DMS153 (cell line): ENCODE measurements at places on chromosomes 13 and 19.

GRCh38 chr13:108475181-108475580, 154.2 kb upstream of the MYO16 start:
- DNase-seq: no peak

DNA sequence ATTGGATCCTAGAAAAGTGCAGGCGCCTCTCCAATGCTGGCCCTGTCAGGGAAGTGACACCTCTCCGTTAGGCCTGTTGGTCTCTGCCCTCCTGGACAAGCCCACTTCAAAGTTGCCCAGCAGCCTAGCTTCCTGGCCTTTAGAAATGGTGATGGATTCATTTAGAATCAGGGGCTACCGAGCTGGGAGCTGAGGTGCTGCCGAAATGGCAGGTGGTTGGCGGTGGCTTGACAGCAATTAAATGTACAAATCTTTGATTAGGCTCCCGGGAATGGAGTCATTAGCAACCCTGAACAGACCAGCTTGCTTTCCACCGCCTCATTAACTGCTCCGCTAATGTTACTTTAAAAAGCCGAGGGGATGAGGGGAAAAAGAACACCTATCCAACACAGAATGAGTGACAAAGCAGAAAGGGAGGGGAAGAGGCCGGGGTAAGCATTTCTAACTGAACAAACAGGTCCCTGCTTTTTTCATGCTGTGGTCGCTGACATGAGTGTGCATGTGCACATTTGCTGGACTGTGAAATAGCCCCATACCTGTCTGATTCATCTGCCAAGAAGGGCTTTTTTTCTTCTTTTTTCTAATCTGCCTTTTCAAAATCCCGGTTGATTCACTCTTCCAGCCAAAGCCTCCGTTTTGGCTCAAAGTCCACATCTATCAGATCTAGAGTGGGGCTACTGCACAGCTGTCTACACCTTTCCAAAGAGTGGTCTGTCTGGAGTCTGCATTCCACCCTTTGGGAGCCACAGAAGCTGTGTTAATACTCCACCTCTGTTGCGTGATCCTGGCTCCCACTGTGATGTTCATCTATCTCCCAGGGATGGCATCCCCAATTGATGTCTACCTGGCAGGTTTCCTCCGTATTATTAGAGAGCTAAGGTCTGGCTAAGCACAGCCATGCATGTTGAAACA, 431.9 kb downstream of the COG6 start:
- DNase-seq: no peak

GRCh38 chr13:73610799-73611592, 523.2 kb downstream of the KLF12 start:
- no peak for DNase-seq

DNA sequence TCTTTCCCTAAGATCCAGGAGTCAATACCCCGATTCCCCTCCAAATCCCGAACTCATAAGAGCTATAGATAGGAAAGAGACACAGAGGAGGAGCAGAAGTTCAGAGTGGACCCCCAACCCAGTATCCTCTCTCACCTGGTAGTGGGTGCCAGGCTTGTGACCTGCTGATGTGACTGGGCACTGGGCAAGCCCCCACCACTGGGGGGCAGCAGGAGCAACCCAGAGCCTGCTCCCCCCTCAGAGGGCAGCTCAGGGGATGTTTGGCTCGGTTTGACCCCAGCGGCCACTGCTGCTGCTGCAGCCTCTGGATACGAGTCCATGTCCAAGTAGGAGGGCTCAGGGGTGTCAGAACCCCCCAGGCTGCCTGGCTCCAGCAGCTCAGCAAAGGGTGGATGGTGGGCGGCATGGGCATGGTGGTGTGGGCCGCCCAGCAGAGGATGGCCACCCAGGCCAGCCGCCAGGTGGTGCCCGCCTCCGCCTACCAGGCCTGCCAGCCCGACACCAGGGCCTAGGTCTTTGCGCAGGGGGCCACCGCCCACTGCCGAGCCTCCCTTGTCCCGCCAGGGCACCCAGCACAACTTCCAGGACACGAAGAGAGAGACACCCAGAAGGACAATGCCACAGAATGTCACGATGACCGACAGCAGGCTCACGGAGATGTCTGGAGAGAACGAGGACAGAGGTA, 7.4 kb downstream of the SYT3 start:
- DNase-seq: no peak

- DNase-seq: no peak
Measured at GRCh38 chr19:4776436-4777211, 14.9 kb upstream of the FEM1A start.

DNA sequence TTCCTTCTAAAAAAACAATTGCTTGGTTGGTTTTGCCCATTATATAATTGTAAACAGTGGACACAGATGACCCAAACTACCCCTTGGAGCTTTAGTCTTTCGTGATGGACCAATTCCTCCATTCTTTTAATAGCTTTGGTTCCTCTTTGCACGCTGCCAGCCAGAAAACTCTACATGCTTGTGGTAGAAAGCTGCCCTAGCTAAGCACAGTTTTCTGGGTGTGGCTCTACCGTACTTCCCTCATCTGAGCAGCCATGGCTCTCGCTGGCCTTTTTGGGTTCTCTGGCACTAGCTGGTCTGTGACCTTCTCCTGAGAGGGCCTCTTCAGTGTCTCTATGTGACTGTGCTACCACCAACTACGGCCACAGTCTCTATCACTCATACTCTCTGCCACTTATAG, 29.9 kb upstream of the CEBPA start:
- DNase-seq: no peak

- DNase-seq: no peak
Measured at GRCh38 chr13:45933203-45933908, 81.8 kb upstream of the SIAH3 start.

- no peak for DNase-seq
Measured at GRCh38 chr19:10074153-10074552, 12.0 kb upstream of the SHFL start.

- DNase-seq: no peak
Measured at GRCh38 chr19:4055209-4055552, 11.5 kb downstream of the ZBTB7A start.

DNA sequence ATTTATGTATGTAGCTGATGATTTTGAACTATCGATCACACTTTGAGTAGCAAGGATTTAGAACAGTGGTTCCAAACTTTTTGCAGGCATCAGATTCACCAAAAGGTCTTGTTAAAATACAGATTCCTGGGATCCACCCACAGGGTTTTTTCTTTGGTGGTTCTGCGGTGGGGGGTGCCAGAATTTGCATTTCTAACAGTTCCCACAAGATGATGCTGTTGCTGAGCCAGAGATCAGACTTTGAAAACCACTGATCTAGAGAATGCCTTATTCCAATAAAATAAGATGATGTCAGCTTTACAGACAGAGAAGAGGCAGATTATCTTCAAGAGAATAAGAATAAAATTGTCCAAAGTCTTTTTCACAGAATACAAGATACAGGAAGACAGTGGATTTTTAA, 80.9 kb upstream of the SHISA2 start:
- DNase-seq: no peak

DNA sequence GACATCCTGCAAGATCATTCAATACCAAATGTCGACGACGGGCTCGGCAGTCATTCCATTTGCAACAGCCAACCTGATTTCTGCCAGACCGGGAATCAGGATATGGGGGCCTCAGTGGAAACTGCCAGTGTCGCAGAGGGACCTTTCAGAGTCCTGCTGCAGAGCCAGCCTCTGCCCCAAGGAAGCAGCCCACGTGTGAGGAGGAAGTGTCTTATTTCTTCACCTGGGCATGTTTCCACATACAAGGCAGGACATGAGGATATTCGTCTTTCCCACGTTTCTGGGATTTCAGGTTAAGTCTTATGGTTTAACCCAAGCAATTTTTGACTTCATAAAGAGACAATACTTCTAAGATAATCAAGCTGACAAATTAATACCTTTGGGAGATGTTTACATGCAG, 69.9 kb downstream of the ABCC4 start:
- no peak for DNase-seq

DNA sequence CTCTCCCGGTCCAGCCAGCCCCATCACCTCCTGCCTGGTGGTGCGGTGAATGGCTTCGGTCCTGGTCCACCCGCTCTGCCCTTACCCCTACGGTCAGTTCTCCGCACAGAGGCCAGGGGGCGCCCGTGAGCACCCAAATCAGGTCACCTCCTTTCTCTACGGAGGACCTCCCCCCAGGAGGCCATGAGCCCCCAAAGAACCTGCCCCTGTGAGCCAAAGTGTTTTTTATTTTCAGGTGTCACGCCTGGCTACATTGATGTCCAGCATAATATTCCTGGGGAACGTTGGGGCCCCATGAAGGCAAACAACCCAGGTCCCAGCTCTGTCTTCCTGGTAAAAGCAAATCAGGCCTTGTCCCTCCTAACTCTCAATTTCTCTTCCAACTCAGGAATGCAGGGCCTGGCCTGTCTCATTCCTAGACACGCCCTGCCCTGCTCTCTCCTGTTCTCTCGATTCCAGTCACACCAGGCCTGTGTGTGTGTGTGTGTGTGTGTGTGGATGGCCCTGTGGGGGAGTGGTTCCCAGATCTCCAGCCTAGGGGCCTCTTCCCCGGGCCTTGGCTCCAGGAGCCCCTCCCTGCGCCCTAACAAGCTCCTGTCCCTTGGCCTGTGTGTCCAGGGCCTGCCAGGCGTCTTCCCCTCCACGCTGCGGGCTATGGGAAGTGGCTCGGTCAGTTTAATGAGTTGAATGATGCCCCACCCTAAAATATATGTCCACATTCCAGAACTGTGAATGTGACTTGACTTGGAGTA, 9.7 kb upstream of the GIPC1 start:
- DNase-seq: peak; percentile 13

- no peak for DNase-seq
Measured at GRCh38 chr19:23283925-23284324, 33.7 kb upstream of the ZNF724 start.

DNA sequence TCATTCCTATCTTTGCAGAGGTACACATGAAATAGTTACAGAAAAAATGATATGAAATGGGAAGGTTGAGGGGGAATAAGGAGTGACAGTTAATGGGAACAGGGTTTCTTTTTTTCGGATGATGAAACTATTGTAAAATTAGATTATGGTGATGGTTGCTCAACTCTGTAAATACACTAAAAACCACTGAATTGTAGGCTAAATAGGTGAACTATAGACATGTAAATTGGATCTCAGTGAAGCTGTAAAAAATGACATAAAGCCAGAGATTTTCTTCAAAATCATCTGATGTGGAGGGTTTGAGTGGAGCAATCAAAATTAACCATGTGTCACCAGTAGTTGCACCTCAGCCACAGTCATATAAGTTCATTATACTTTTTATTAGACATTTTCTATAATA, 6.6 kb upstream of the FLT3 start:
- DNase-seq: no peak

DNA sequence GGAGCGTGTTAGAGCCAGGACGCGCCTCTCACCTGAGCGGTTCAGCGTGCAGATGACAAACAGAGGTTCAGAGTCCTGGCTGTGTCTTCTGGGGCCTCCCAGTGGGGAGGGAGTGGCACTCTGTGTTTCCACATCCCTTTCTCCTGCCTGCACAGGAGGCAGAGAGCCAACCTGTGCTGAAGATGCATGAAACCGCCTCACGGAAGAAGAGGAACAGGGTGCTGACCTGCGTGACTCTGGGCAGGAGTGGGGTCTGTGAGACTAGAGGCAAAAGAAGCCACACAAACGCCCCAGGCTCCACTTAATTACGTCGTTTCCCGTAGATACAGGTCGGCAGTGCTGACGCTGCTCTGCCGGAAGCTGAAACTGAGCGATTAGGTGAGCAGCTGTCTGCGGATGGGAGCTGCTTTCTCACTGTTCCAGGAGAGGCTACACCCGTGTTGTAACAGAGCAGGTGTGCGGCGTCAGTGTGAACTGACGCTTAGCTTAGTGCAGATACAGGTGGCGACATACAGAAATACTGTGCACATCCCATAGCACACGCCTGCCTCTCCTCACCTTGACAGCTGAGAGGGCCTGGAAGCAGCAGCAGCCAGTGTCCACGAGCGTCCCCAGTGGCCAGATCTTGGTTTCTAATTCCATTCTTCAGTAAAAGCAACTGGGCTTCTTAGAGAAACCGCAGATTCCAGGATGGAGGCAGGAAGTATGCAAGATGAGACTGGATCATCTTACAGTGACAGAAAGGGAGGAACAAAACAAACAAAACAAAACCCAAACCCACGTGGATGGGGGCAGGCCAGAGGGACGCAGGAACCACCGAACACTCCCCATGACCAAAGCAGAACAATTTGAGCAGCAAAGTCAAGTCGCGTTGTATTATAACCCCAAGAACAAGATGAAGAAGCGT, 37.7 kb upstream of the MCF2L start:
- peak; percentile 91 for DNase-seq

GRCh38 chr13:111853721-111854120, 213.2 kb upstream of the SOX1 start:
- DNase-seq: peak; percentile 98

- DNase-seq: peak; percentile 16
Measured at GRCh38 chr19:55437410-55437809, 5.7 kb downstream of the SHISA7 start.

- peak; percentile 93 for DNase-seq
Measured at GRCh38 chr13:46675016-46675415, 121.9 kb downstream of the ESD start.

DNA sequence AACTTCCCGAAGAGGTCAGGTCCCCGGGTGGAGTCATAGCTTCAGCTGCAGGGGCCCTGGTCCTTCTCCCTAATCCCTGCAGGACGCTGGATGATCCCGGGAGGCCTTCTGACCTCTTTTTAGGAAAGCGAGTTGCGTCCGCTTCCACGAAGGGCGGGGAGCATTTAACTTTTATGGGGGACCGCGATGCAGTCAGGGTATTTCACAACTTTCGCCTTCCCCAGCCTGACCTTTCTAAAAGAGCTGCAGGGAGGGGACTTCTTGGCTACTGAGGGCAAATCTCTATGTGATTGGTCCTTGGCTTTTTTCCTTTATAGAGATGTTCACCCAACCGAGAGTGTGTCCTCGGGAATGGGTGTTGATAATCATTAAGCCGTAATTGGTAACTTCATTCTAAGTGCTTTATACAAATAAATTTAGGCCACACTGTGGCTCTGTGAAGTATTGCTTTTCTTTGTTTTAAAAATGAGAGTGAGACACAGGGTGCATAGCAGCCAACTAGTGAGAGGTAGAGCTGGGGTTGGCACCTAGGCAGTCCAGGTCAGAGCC, 778 bp downstream of the ZNF230 start:
- no peak for DNase-seq

GRCh38 chr13:24351423-24351822, 42.0 kb downstream of the C1QTNF9 start:
- DNase-seq: no peak

DNA sequence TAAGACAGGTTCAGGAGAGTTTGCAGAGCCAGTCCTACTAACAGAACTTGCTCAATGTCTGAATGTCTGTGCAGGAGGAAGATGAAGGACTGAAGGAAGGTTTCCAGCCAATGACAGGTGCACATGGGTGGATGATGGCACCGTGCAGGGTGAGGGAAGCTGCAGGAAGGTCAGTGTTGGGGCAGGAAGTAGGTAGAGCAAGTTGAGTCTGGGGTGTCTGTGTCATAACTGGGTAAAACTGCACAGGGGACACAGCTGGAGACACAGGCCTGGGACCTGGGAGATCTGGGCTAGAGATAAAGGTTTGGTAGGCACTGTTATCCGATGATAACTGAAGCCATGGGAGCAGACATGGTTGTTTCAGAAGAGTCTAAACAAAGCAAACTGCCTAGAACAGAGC, 116.9 kb downstream of the USP12 start:
- DNase-seq: no peak

- DNase-seq: peak; percentile 16
Measured at GRCh38 chr19:33684538-33685232, 62.9 kb downstream of the CHST8 start.

GRCh38 chr13:31437975-31438374, 238.2 kb downstream of the B3GLCT start:
- no peak for DNase-seq

- no peak for DNase-seq
Measured at GRCh38 chr13:34521171-34521570, 420.9 kb upstream of the NBEA start.
